ENCODE measurements at places on chromosomes 12 and 14. TPM values are rescaled to one million over a fixed set of nuclear protein-coding genes. Genes with fewer than 3 reads are reported as not detected.

DNA sequence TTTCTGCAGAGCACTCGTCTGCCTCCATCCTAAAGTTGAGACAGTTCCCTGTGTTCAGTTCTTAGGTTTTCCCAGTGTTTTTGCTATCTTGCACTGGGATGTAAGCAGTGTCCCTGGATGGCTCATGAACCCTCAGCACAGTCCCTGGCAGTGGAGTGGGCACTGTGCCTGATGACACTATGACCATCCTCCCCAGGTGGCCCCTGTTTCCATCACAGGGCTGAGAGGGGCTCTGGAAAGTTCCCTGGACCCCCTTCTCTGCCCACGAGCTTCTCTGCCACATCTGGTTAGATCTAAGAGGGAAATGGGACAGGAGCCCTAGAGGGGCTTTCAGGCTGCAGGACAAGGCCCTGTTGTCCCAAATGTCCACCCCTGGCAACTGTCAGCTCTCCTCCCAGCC lies 249.8 kb upstream of the SFSWAP start:
- no peak for ATAC-seq

DNA sequence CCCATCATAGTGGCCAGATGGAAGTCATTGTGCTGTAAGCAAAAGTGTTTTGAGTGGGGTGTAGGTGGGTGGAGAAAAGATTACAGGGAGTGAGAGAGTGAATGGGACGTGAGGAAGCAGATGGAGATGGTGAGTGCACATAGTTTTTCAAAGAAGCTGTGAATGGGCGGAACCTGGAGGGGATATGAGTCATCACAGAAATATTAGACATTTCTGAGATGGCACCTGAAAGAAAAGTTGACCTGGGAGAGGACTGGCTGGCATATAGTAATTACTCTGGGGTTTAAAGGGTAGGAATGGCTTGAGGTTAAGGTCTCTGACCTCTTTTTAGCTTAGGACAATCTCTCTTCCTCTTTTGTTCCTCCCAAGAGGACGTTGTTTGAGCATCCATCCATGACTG lies 50.5 kb downstream of the ANO4 start:
- no peak for ATAC-seq

DNA sequence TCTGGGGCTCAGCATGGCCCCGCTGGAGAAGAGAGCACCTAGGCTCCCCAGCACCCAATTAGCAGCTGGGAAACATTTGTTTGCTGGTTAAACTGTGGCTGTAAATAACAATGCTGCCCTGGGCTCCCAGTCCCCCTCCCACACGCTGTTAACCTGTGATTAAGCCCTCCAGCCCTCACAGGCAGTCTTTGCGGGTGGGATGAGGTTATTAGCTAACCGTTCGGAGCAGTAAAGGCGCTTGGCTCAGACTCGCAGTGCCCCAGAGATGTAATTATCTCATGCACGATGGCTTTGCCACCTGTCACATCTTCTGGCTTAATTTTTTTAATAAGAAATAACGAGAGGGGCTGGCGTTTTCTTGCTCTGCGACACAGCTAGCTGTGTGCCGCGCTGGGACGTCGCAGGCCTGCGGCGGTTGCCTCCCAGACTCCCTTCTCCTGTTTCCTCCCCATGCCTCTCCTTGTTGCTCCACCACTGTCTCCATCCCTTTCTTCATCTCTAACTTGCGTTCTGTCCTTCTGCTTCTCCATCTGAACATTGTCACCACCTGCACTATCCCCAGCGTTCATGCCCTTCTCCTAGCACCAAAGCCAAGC lies 239.2 kb upstream of the FKBP4 start:
- no peak for ATAC-seq

DNA sequence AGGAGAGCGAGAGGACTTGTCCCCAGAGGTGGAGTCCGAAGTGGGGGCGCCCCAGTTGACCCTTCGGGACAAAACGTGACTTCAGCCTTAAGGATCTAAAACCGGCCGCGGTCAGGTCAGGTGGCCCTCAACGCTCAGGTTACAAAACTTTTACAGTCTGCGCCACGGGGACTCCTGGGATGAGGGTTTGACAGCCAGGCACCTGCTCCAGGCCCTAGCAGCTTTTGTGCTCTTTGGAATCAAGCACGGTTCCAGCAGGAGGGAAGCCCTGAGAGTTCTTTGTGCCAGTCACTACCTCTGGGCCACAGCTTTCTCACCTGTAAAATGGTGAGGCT lies 337 bp downstream of the ZC2HC1C start:
- ATAC-seq, result peak; percentile 8

DNA sequence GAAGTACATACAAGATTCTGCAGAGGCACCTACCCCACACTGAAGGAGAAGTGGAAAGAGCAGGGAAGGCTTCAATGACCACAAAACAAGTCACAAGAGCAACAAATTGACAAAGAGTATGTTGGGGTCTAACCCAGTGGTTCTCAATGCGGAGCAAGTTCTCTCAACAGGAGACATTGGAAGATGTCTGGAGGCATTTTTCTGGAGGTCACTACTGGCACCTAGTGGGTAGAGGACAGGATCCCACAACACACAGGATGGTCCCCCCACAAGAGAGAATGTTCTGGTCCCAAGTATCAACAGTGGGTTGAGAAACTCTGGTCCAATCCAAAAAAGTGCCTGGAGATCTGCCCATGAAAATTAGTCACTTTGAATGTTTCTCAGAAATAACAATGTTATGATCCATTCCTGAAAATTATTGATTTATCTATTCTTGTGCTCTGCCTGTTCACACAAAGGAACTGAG lies 3.4 kb downstream of the SSH1 start:
- ATAC-seq, result no peak

DNA sequence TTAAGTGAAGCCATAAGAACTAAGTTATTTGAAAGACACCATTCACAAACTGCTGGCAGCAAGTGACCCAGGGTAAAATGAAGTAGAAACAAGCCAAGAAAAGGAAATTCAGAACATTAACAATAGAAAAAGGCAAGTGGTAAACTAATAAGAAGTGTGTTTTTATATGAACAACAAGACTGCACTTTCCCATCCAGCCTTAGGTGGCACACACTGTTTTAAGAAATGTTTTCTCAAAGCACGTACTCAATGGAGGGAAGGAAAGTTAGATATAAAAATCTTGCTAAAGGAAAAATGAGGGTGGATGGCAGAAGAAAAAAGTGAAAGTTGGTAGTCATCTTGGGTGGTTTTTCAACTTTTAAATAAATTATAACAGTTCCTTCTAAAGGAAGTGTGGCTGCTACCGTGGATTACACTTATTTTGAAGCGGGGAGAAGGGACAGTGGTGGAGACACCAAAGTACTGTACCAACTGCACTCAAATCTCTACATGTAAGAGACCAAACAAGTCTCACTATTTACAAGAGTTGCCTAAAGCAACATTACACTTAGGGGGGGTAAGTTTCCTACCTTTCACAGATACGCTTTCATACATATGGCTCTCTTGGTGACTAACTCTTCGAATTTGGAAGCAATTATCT lies 58.8 kb downstream of the SEL1L start:
- no peak for ATAC-seq

- ATAC-seq, result peak; percentile 51
These were observed 4.9 kb upstream of the MTA1 start for GRCh38 chr14:105414456-105415371.

DNA sequence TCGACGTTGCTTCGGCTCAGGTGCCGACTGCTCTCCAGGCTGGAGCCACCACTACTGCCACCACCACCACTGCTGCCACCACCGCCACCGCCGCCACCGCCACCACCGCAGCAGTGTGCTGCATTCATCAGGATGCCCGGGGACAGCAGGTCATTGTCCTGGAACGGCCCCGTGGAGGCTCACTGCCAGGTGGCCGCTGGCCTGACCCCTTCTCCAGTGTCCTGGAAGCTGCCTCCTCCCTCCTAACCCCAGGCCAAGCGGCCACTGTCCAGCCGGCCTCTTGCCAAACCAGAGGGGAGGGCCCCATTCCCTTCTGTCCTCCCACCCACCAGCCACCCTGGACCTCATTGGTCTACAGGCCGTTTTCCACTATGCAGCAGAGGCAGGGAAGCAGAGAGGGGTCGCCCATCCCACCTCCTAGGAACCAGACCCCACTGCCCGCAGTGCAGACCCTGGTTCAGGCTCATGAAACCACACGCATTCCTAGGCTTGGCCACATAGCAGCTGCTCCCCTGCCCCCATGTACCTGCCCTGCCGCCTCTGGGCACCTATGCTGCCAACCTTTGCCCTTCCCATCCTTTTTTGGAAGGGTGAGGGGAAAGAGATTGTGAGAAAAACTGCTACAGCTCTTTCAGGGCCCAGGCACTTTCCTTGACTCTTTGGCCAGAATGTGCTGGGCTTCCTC lies 15.2 kb downstream of the ARL6IP4 start:
- ATAC-seq, result no peak

GRCh38 chr12:16421806-16422205 lies 74.4 kb downstream of the MGST1 start:
- ATAC-seq, result no peak

DNA sequence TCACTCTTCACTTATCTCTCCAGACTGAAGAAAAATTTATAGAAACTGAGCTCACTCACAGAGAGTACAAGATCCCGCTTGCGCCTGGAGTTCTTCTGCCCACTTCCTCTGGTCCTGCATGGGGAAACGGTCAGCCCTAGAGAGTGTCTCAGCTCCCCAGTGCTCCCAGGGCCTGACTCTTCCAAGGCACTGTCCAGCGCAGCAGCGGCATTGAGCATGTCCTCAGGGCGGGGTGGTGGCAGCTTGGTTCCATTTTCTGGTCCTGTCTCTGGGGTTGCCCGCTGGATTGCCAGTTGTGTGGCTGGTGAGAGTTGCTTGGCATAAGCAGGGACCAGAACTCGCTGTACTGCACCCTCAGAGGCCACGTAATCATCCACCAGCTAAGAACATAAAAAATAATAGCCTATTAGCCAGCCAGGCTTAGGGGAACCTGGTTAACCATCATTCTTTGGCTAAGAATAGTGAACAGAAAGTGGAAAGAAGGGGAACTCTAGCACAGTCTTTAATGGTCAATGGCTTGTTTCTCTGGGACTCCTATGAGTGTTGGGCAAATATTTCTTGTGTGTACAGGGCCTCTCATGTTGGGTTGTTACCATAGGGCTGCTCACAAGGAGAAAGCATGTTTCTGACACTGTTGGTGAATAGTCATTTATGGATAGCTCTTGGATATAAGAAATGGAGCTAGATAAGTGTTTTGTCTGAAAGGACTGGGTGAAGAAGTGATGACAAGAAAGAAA lies 13.7 kb upstream of the AJUBA start:
- ATAC-seq, result no peak

DNA sequence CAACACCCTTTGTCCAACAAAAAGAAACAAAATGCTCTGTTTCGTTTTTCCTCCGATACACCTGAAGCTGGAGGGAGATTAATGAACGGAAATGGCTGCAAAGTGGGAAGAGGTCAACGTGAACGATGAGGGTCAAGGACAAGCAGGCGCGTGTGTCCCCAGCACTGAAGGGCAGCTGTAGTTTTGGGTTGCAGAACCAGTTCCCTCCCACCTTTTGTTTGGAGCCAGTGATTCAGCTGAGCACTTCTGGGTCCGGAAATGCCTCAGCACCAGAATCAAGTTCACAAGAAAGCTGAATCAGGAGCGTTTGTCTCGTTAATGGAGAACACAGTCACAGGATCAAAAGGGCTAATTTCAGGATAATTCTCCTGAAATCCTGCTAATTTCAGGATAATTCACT lies 51.1 kb upstream of the PWP1 start:
- no peak for ATAC-seq

GRCh38 chr14:22556021-22556989 lies 32.7 kb downstream of the DAD1 start:
- peak; percentile 67 for ATAC-seq

DNA sequence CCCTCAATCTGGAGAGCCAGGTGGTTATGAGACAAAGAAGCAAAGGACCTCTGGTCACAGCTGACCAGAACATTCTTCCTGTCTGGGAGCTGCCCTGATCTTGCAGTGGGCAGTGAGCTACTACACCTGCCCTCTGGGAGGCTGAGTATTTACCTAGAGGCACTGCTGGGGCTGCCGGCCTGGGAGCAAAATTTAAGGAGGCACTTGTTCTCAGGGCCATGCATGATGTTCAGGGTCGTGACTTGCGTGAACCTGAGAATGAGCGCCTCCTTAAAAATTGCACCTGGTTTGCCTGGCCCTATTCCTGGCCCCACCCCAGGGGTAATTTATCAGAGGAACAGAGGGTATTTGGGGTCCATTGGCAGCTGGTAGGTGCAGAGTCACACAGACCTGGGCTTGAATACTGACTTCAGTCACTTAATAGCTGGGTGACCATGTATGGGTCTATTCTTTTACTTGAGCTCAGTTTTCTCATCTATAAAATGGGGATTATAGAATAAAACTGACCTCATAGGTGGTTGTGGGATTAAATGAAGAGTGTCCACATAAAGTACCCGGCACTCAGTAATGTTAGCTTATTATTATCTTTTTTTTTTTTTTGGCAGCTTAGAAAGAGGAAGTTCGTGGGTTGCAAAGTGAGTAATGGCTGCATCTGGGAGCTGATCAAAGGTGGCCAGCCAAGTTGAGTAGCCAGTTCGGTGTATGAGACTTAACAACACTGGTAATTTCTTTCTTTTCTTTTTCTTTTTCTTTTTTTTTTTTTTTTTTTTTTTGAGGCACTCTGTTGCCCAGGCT lies 107.4 kb upstream of the MED13L start:
- no peak for ATAC-seq

Gene ENDOU
- 66.9 TPM for total RNA-seq

Gene CPNE6
- not detected for total RNA-seq

Gene MAP3K9
- total RNA-seq, result 20.1 TPM

Gene SDSL
- 2.3 TPM for total RNA-seq

Gene TAS2R20
- total RNA-seq, result 0.96 TPM
